ENCODE measurements at places on chromosomes 16 and 17.

DNA sequence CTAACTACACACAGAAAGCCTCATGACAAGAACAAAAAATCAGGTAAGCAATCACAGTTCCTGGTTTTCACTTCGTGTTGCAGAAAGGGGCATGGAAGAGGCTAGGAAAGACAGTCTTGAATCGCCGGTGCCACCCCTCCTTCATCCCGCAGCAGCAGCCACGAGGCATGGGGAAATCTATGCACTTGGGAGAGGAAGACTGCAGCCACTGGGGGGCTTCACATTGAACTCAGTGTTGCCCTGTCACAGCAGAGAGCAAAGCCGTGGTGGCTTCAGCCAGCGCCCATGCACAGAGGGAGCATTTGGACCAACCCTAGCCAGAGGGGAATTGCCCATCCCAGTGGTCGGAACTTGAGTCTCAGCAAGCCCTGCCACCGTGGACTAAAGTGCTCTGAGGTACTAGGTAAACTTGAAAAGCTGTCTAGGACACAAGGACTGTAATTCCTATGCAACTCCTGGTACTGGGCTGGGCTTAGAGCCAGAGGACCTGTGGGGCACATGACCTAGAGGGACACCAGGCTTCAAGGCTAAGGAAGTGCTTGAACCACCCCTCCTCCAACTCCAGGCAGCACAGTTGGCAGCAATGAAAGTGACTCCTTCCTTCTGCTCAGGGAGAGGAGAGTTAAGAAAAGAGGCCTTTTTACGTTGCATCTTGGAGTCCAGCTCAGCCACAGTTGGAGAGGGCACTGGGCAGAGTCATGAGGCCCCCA, 35.2 kb upstream of the ATP2C2 start:
- peak; percentile 2 for DNase-seq

GRCh38 chr17:40369923-40370322, 5.4 kb upstream of the GJD3 start:
- DNase-seq = no peak

- no peak for DNase-seq
These were observed 2.3 kb upstream of the G6PC1 start for GRCh38 chr17:42898147-42898811.

- peak; percentile 32 for DNase-seq
These were observed 804 bp downstream of the ATP6V0C start for GRCh38 chr16:2514333-2515179.

- no peak for DNase-seq
These were observed 33.5 kb downstream of the SRL start for GRCh38 chr16:4208341-4208751.
